ENCODE measurements at places on chromosomes 13 and 19. TPM values are rescaled to one million over a fixed set of nuclear protein-coding genes. Genes with fewer than 3 reads are reported as not detected.

DNA sequence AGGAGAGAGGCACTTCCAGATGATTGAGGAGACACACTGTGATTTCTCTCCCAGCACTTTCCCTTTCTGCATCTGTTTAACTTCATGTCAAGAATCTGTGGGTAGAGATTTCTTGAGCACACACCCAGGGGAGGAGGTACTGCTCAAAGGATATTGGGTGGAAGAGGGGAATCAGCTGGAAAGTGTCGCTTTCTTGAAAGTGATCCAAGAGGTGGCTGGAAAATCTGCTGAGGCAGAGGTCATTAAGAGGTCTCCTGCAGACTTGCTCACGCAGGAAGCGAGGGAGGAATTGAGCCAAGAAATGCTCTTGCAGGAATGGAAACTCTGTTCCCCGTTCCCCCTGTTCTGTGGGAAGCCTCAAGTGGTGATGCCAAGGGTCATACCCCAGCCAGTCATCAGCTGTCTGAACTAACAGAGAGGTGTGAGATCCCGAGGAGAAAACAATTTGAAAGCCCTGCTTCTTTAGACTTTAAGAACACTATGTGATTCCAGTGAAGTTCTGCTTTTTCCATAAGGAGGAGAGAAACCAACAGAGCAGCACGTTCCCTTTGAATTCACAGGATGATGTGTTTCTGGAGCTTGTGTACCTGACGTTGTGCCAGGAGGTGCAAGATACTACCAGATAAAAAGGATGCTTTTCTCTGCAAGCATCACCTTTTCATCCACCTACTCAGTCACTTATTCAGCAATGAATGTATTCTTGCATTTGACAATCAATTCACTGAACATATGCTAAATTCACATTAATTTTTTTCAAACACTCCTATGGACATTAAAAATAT, 163.4 kb upstream of the GPR12 start:
- no peak for DNase-seq

- DNase-seq, result no peak
Observed at GRCh38 chr13:107883561-107884175, 331.7 kb downstream of the LIG4 start.

GRCh38 chr13:99988529-99989275, 7.1 kb downstream of the ZIC2 start:
- no peak for DNase-seq

DNA sequence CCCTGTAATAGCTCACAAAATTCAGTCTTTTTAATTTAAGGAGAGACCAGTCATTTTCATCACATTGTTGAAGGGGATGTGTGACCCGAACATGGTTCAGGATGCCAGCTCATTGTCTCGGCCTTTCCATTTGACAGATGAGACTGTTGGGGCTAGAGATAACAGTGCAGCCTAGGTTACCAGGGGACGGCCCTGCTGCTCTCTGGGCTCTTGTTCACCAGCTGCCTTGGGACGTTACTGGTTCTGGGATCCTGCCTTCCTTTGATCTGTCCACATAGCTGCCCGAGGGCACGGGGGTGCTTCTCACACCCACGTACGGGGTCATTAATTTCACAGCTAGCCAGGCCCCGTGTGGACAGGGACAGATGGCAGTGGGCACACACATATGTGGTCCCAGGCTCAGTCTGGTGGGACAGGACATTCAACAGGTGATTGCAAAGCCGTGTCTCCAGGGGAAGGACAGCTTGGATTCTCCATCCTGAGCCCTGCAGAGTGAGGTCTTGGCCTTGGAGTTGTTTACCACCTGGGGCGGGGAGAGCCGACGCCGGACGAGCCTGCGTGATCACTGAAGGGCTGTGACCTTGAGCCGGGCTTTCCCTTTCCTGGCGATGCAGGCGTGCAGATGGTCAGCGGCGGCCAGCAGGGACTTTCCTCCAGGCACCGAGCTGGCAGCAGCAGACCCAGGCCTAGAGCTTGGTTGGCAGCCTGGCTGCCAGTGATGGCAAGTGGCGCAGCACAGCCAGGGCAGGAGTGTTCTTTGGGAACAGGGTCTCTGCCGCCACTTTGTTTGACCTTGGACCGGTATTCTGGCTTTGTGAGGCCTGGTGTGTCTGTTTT, 26.7 kb upstream of the NPAS1 start:
- no peak for DNase-seq

Gene NLRP11
- not detected for polyA plus RNA-seq

Gene CEACAM8
- 0.18 TPM for polyA plus RNA-seq

Gene CNN1
- 179 TPM for polyA plus RNA-seq

Gene TMEM145
- polyA plus RNA-seq, result 0.43 TPM

All from forelimb muscle (tissue), 1 donor.